NCI-H510A treated with DMSO at 0.1 percent for 48 hours (cell line): ENCODE measurements at places on chromosomes 2 and 18.

GRCh38 chr2:59174536-59175243 lies 933.6 kb upstream of the FANCL start:
- peak; percentile 43 for DNase-seq

DNA sequence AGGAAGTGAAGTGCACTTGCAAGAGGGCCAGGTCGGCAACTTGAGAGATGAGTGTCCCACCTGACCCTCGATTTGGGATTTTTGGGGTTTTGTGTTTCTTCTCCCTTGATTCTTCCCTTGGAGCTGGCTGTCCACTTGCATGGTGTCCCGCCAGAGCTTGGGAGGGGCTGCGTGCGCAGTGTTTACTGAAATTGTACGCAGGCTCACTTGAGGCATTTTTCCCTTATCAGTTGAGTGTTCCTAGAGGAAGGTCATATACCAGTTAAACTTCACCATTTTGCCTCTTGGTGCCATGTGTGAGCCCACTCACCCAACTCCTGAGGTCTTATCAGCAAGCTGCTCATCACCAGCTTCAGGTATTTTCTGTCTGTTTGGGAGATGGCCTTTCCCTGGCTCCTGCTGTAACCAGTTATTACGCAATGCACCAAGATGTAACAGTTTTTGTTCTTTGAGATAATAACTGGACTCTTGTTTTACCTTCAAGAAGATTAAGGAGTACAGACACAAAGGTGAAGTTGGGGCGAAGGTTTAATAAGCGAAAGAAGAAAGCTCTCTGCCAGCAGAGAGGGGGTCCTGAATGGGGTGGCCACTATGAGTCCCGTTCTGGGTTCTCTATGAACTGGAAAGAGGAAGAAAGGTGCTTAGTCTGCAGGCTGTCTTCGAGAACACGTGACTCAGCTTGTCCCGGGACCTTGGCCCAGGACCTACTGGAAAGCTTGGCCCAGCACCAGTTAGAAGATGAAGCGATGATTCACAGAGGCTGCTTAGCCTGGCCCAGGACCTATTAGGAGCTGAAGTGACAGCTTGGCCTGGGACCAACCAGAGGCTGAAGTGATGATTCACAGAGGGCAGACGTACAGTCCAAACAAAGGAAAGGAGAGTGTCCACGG lies 21.5 kb upstream of the TXNL4A start:
- no peak for DNase-seq

DNA sequence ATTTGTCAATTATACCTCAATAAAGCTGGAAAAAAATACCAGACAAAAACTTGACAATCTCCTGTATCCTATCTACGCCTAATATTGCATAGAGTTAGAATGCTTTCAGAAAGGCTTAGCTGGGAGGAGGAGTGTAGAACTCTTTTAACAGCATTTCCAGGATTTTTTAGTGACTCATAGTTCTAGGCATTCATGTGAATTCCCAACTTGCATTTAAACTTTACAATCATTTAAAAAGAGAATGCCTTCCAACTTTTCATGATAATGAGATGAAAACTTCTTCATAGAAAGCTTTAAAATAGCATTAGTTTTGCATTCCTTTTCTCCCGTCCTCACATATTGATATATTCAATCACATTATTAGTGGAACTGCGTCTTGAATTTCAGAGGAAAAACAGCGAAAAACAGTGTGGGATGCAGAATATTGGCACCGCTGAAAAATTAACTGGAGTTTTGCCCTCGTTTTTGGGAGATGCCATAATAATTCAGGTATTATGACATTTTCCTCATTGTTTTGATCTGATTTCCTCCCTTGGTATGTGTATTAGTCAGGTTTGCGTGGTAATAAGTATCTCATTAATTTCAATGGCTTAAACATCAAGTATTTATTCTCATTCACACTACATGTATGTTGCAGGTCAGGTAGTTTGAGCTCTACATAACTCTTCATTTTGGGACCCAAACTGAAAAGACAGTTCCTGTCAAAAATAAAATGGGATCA lies 293.2 kb upstream of the FIGN start:
- DNase-seq: no peak

- DNase-seq: peak; percentile 16
Observed at GRCh38 chr2:192749611-192750200, 555.0 kb upstream of the TMEFF2 start.

DNA sequence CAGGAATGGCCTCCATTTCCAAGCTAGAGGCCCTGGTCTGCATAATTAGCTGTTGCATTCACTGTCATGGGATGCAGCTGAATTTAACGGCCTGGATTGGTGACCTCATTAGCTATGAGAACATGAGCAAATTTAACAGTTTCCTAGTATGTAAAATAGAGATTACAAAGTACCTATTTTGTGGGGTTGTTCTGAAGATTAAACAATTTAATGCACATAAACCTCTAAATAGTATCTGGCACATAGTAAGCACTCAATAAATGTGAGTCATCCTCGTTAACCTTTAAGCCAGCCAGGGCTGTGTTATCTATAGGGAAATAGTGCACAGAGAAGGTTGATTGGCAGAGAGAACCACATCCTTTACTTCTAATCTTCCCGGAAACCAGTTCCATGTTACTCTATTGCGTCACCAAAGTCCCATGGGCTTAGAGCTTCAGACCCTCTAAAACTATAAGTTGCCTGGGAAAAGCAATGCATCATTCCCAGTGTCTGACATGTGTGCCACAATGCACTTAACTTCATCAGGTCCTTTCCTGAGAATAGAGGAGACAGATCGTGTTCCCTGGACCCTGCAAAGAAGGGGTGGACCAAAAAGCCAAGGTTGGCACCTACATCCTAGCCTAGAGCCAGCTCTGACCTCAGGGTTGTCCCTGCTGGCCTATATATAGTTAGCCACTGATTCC lies 196.5 kb downstream of the LNPK start:
- DNase-seq: no peak

DNA sequence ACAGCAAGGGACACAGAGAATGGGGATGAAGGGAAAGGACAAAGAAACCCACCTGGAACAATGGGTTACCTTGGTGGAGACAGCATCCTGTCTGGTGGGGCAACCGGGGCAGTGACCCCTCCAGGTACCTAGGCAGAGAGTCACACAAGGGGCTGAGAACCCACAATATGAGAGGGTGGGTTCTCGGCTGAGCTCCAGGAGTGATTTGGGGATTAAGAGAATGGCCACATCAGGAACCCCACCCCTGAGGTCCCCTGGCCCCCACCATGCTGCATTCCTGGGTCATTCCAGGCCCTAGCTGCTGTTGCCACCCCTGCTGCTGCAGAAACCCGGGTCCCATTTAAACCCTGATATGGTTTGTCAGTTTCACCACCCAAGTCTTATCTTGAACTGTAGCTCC lies 172.3 kb downstream of the RTP5 start:
- no peak for DNase-seq

- peak; percentile 85 for DNase-seq
Observed at GRCh38 chr2:10909050-10909995, 2.4 kb upstream of the KCNF1 start.

DNA sequence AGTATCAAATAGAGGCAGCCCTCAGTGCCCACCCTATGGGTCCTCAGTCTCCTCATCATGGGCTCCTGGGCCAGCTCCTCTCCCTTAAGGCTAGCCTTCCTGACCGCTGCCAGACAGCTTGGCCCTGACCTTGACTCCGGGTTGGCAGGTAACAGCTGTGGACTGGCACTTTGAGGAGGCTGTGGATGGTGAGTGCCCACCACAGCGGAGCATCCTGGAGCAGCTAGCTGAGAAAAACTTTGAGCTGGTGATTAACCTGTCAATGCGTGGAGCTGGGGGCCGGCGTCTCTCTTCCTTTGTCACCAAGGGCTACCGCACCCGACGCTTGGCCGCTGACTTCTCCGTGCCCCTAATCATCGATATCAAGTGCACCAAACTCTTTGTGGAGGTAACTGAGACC lies 19.0 kb downstream of the CAD start:
- DNase-seq: no peak

GRCh38 chr2:206520450-206520849 lies 77.1 kb downstream of the ADAM23 start:
- no peak for DNase-seq

DNA sequence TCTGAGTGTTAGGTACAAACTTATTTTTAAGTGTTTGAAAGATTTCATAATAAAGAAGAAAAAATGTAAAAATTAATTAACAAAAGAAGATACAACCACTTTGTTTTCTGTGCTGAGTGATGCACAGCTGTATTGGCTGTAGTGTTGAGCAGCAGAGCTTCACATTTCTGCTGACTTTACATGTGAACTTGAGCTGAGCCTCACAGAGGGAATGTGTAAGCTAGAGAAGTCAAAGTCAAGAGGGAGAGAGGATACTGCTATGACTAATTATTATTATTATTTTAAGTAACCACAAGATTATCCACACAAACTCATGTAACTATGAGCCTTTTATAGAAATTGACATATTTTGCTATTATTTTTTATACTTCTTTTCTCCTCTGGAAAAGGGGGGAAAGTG lies 159.1 kb upstream of the ZSWIM2 start:
- DNase-seq: no peak

DNA sequence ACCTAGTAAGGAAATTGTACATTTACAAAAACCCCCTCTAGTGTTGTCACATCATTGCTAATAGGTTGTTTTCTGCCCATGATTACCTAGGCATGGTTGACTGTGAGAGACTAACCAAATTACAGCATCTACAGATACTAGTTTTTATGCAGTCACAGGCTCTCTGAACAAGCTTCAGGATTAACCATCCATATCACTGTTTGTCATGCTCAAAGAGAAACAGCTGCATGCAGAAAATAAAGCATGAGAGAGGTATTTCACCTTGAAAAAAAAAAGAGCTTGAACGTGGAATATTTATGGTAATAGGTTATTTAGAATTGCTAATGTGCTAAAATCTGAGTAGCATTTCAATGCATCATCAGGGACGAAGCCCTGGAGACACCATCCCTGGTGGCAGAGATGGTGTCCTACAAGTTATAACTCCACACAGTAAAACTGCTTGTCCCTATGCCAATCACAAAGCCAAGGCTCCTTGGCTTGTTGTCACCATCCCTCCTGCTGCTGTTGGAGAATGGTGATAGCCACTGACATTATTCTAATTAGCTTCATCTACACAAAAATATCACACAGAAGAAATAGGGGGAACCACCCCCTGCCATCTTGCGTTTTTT lies 5.4 kb downstream of the NEB start:
- no peak for DNase-seq

DNA sequence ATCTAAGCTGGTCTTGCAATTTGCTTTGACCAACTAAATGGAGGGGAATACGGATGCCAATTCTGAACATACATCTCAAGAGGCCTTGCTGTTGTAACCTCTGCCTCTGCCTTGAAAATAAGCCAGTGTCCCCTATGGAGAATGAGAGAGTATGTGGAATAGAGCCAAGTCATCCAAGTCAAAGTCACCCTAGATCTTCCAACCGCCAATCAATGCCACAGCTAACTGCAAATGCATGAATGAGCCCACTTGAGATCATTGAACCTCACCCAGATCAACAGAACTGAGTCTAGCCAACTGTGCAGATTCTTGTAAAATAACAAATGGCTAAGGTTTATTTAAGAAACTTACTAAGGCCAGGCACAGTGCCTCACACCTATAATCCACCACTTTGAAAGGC lies 139.8 kb upstream of the TANK start:
- no peak for DNase-seq

- no peak for DNase-seq
Observed at GRCh38 chr2:118973542-118973951, 31.6 kb downstream of the MARCO start.

DNA sequence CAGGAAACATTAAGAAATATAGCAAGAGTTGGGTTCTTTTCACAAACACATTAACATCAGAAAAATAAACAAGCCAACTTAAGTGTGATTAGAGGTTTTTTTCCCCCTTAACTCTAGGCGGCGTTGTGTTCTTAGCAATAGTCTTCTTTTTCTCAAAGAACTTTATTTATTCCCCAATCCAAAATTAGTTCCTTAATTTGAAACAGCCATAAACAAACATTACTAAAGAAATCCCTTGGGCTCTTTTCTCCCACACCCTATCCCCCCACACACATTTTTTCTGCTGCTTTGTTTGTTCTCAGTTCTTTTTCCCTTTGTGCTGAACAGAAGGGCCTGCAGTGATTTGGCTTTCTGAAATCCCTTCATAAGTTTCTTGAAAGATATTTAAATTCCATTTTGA lies 13.2 kb upstream of the MYO1B start:
- no peak for DNase-seq

- DNase-seq: no peak
Observed at GRCh38 chr18:5294113-5294456, 1.4 kb downstream of the ZBTB14 start.

DNA sequence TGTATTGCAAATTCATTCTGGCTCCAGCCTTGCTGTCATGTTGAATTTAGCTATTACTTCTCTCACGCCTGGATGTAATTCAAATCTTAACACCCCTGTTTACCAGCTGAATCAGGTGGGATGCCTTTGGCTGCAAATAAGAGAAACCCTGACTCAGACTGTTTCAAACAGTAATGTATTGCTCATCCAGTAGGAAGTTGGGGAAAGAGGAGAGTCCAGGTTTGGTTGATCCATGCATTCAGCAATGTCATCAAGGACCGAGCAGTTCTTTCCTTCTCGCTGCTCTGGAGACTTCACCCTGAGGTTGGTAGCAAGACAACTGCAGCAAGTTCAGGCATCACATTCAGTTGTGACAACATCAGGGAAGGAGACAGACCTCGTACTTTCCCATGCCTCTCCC lies 6.4 kb upstream of the DARS1 start:
- DNase-seq: no peak

- DNase-seq: no peak
Observed at GRCh38 chr2:18910843-18911242, 321.5 kb upstream of the NT5C1B start.

GRCh38 chr2:3626118-3626811 lies 31.4 kb downstream of the COLEC11 start:
- DNase-seq: no peak

DNA sequence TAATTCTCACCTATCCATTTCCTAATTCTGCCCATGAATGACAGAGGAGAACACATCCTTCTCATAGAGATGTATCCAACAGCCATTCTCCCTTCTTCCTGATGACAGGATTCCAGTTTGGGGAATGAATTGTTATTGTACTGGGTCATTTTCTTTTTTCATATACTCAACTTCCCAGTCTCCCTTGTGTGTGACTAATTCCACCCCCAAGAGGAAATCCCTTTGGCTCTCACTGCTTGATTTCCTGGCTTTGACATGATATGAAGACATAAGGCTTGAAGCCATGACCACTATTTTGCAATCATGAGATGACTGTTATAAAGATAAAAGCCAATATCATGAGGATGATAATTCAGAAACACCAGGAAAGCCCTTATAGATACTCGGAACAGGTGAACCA lies 384.7 kb upstream of the ACVR2A start:
- DNase-seq: no peak

DNA sequence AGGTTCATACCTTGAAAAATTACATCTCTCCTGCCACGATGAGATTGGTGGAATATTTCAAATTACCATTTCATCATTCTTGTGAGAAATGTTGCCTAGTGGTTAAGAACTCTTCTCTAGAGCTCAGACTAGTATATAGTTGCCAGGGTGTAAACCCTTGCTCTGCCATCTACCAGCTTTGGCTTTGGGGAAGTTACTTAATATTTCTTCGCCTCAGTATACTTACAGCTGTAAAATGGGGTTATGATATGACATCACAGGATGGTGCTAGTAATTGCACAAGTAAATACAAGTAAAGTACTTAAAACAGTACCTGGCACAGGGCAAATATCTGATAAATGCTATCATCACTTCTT lies 1.5 kb downstream of the SPOPL start:
- DNase-seq: no peak

- no peak for DNase-seq
Observed at GRCh38 chr2:68089961-68090360, 27.2 kb upstream of the C1D start.

GRCh38 chr2:44237221-44237620 lies 38.1 kb upstream of the SLC3A1 start:
- DNase-seq: no peak

- DNase-seq: no peak
Observed at GRCh38 chr2:16607301-16607700, 58.3 kb downstream of the CYRIA start.
